NCI-H2081 treated with DMSO at 0.1 percent for 48 hours (cell line): ENCODE measurements at places on chromosomes 7 and 10.

DNA sequence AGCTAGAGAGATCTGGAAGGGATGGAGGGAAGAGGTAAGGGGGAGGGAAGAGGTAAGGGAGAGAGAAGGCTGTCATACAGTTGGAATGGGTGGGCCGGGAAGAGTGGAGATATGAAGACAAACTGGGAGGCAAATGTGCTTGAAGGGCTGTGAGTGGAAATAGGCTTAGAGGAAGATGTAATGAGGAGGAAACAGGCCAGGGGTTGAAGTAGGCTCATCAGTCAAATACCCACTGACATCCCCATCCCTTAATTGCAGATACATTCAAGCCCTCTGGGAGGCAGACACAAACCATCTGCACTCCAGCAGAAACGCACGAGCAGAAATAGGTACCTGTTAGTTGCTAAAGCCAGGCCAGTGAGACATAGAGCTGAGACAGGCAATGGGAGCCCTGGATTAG lies 2.1 kb downstream of the SYNPO2L start:
- DNase-seq: no peak

DNA sequence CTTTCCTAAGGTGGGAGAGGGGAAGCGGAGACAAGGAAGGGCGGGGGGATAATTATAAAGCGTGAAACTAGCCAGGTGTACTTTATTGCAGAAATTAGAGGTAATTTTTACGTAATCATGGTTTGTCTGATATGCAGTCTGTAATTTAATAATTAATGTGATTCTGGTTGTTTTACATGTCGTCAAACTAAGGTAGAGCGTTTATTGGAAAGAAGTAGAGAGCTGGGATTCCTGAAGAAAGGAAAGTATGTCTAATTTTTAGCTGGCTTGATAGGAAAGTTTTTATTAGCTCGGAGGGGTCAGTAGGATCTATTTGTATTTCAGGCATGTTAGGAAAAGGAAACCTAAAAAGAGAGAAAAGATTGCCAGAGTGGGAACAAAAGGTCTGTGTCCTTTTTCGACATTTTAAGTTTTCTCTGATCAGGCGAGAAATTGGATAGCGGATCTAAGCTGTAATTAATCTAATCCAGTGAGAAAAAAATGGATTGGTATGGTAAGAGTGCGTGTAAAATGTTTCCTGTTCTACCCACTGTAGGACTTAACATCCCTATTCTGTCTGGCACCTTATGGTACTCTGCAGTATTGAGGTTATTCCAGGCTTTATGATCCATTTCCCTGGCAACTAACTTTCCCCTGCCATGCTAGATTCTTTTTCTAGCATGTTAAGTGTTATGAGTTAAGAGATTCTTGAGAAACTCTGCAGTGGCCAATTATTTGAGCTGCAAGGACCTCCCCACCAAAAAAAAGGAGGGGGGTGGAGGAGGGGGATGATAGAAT lies 1.4 kb downstream of the CELF2 start:
- DNase-seq: no peak

GRCh38 chr10:133403359-133403758 lies 9.4 kb downstream of the MTG1 start:
- DNase-seq: no peak

GRCh38 chr10:97117372-97117771 lies 68.4 kb downstream of the SLIT1 start:
- no peak for DNase-seq

GRCh38 chr10:96832721-96833219 lies 672 bp downstream of the LCOR start:
- DNase-seq: no peak

DNA sequence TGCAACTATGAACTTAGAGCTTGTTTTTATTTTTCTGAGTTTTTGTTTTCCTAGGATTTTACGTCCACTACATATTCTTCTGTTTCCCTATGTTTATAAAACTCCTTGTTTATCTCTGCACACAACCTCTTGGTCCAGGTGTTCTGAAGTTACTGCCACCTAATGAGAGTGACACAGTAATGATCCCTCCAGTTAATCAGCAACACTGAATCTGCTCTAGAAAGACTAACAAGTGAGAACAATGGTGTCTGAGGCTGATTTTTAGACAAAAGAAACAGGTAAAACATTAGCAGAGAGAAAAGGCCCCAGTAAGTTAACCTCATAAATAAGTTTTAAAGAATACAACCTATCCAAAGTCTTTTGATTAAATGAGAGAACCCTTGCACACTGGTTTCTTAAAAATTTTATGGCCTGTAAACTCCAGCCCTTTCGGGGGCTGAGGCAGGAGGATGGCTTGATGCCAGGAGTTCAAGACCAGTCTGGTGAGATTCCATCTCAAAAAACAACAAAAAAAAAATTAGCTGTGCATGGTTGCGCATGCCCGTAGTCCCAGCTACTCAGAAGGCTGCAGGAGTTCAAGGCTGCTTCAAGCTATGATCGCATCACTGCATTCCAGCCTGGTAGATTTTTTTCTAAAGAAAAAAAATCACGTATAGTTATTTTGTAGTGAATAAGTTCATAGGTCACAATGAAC lies 397.6 kb downstream of the MAGI2 start:
- DNase-seq: no peak

DNA sequence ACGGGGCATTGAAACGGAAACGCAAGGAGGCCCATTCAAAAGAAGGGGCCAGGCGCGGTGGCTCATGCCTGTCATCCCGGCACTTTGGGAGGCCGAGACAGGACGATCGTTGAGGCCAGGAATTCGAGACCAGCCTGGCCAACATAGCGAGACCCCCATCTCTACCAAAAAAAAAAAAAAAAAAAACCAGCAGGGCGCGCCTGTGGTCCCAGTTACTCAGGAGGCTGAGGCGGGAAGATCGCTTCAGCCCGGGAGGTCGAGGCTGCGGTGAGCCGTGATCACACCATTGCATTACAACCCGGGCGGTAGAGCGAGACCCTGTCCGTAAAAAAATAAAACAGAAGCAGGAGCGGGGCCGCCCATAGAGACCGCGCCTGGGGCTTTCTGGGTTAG lies 396 bp downstream of the PSMG3 start:
- no peak for DNase-seq

DNA sequence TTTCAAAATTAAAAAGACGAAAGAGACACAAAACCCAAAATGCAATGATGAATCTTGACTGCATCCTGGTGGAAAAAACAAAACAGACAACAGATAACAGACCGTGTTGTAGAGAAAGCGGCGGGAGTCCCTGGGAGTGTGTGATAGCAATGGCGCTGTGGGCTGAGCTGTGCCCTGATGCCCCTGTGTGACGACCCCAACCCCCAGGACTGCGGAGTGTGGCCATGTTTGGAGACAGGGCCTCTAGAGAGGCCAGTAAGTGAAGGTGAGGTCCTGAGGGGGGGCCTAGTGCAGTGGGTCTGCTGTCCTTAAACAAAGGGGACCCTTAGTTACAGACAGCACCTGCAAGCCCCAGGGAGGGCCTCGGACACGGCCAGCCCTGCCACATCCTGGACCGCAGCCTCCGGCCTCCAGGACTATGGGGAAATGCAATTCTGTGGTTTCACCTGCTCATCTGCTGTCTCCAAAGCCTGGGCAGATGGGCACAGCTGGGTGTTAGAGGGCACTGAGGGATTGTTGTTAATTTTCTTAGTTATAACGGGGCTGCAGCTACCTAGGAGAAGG lies 277.7 kb downstream of the DNAJB6 start:
- no peak for DNase-seq

GRCh38 chr7:116525298-116525912 lies 569 bp downstream of the CAV1 start:
- DNase-seq: no peak

DNA sequence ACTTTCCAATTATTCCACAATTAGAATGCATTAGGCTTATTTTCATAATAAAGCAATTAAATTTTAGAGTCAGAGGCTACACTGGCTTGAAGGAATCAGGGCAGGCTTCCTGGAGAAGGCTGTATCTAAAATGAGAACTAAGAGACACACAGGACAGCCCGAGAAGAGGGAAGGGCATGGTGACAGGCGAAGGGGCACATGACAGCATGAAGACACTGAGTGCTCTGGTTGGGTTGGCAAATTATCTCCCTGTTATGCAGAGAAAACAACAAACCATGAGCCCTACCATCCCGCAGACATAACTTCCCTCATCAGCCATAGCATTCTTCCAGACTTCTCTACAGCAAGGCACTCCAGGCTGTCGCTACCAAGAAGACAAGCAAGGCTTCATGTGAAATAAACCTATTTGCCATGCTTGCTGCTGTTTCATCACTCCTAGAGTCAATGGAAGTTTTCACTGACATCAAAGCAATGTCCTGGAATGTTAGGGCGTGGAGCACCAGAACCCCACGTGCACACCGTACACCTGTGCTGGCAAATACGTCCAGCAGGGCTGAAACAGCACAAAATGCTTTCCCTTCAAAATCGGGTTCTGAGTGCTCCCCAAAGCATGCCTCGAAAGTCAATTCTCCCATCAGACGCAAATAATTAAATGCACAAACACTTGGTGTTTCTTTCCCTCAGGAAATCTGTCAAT lies 21.3 kb downstream of the VOPP1 start:
- no peak for DNase-seq

- no peak for DNase-seq
Measured at GRCh38 chr10:69407621-69408301, 9.0 kb downstream of the TACR2 start.

DNA sequence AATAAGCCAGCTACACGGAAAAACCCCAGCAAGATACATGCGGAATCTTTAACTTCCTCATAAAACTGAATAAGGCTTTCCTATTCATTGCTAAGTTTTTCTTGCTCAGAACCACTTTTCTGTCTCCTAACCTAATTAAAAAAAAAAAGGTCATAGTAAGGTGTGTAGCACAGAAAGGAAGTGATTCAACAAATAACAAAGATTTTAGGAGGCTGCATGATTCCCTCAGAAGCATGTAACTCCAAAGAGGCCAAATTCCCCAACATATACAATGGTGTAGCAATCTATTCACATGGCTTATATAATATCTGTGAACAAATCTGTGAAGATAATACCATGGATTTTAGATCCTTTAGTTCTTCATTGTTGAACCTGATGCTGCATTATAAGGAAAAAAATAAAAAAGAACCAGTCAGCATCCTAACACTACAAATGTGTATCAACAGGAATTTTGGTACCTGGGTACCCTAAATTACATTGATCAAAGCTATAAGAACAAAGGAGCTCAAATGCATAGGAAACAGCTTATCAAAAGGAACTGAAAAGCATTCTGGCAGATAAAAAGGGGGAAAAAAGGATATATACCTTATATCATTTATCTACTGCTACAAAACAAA lies 63.8 kb downstream of the IMMP2L start:
- DNase-seq: no peak

GRCh38 chr7:2726316-2727018 lies 38.5 kb downstream of the AMZ1 start:
- DNase-seq: no peak

DNA sequence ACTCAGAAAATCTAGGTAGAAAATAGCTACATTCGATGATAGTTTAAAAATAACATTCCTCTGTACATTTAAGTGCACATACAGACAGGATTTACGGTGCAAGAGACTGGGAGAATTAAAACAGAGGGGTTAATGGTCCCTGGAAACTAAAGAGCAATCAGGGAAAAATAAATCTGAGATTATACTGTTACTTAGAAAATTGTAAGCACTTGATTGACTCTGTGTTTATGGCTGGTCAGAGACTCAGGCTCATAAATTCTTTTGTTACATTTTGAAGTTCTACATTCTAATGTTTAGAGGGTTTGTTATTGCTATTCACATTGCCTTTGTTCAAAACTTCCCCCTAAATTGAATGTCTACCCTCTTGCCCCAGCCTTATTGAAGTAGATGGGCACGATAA lies 54.4 kb downstream of the CDCA7L start:
- DNase-seq: no peak

- no peak for DNase-seq
Measured at GRCh38 chr7:129845972-129846327, 106.8 kb downstream of the UBE2H start.

DNA sequence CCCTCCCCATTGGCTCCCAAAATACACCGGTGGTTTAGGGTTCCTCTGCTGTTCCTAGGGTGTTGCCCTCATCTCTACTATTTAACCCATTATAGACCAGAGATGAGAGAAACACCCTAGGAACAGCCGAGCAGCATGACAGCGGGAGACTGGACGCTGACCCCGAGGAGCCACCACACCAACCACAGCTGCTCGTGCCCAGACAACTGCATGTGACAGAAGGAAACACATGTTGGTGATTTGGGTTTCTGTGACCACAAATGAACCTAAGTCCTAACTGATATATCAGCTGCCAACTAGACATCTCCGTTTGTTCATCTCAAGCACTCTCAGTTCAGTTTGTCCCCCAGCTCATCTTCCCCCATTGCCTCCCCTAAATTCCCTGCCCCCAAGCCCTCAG lies 13.4 kb downstream of the CFAP43 start:
- DNase-seq: no peak

GRCh38 chr10:71289421-71290130 lies 29.5 kb upstream of the SLC29A3 start:
- DNase-seq: no peak

- no peak for DNase-seq
Measured at GRCh38 chr7:50348469-50349162, 44.1 kb downstream of the IKZF1 start.

DNA sequence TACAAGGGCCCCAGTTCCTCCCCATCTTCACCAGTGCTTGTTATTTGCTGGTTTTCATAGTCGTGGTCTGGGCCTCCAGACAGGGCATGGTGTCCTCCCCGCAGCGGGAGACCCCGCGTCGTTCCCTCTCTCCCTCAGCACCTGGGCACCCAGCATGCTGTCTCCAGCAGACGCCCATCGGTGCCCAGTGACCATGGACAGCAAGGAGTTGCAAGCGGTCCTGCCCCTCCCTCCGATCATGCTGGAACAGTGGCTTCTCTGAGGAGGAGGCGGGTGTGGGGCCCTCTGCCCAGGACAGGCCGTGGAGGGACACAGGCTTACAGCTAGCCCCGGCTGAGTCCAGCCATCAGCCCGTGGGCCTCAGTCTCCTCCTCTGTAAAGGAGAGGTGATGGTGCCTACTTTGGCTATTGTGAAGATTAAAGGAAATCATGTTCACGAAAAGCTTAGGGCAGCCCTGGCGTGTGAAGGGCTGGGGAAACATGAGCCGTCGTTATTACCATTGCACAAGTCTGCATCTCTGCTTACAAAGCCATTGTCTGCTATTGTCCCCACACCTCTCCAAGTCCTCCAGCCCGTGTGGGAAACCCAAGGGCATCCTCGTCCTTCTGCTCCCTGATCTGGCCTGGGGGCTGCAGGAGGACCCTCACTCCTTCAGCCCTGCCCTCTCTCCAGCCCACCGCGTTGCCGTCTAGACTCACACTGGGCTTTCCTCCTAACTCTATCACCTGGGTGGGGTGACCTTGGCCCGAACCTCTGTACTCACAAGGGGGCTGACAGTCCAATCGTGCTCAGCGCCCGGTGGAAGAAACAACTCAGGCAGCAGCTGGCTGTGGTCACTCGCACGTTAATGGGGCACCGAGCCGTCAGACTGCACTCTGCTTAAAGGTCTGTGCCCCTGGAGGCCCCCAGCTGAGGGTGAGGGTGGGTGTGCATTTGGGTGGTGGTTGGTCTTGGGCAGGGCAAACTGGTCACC lies 29.9 kb downstream of the EN2 start:
- DNase-seq: no peak

GRCh38 chr7:78769481-78770101 lies 683.9 kb downstream of the MAGI2 start:
- DNase-seq: no peak
